ENCODE measurements at places on chromosomes 7 and 10.
A peak's percentile ranks its signal among the peaks of the same experiment; 100 is the strongest.

GRCh38 chr7:140059273-140060242 is 3.2 kb downstream of the PARP12 start:
- peak overlapping the region; percentile 43 for H3K4me3 ChIP-seq
- no peaks in the 10 kb centered on the region for H3K36me3 ChIP-seq
- H3K4me1 ChIP-seq: peaks cover 23% of the 10 kb centered on the region
- DNase-seq: peak; percentile 82
- peak overlapping the region; percentile 88 for H3K27ac ChIP-seq
- no peaks in the 10 kb centered on the region for H3K27me3 ChIP-seq

DNA sequence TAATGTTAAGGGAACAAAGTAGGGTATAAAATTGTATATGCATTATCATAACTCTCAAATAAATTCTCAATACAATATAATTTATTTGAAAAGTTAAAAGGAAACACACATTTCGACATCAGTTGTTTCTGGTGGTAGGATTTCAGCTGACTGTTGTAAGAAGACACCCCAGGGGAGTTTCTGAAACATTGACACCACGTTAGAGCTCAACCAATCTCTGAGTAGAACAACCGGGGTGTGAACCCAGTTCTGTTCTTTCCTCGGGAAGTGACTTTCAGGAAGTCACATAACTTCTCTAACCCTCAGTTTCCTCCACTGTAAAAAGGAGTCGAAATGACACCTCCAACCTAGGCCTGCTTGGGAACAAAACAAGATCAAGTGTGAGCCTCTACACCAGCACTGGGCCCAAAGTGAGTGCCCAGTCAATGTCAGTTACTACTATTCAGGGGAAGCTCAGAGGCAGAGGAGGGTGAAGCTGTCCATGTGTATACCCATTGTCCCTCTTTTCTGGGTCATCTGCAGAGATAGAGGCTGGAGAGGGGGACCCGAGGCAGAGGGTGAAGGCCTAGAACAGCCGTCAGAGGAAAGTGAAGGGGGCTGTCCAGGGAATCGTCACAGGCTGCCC is 67.1 kb downstream of the AOAH start:
- H3K4me3 ChIP-seq: no peak overlapping the region
- H3K4me1 ChIP-seq: no peaks in the 10 kb centered on the region
- no peaks in the 10 kb centered on the region for H3K27me3 ChIP-seq
- no peak overlapping the region for H3K27ac ChIP-seq
- DNase-seq: no peak

- no peak for DNase-seq
- no peak overlapping the region for H3K27ac ChIP-seq
- H3K4me3 ChIP-seq: no peak overlapping the region
- no peaks in the 10 kb centered on the region for H3K36me3 ChIP-seq
Measured at GRCh38 chr10:70190102-70190501, 19.8 kb upstream of the SAR1A start.

DNA sequence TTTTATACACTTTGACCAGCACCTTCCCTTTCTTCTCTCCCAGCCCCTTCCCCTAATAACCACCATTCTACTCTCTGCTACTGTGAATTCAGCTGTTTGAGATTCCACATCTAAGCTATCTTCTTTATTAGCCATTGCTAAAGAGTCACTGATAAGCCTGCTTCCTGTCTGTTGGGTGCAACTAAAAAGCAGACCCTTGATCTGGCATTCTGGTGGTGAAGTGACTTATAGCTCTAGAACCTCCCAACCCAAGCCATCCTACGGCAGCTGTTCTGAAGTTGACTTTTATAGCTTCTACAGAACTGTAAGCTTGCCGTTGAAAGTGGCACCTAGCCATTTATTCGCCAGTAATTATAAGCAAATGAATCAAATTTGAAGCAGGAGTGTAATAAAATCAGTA is 105.6 kb downstream of the AHR start:
- H3K27me3 ChIP-seq: no peaks in the 10 kb centered on the region
- H3K4me3 ChIP-seq: no peak overlapping the region
- H3K27ac ChIP-seq: no peak overlapping the region
- no peak for DNase-seq
- H3K4me1 ChIP-seq: no peaks in the 10 kb centered on the region

- H3K4me1 ChIP-seq: peaks cover 17% of the 10 kb centered on the region
Measured at GRCh38 chr7:92813390-92814024, 22.9 kb downstream of the CDK6 start.

GRCh38 chr10:29634764-29635625 is at the start of gene SVIL:
SVIL (minus strand) TSS chr10:29634971; CDS start chr10:29555058, 79,913 bp downstream.
- peaks cover 61% of the 10 kb centered on the region for H3K4me1 ChIP-seq
- no peak for DNase-seq
- H3K4me3 ChIP-seq: peak within 1 kb of the TSS; percentile 71
- H3K27ac ChIP-seq: peak within 1 kb of the TSS; percentile 87

GRCh38 chr10:132394936-132395703 is 1.9 kb upstream of the PWWP2B start:
- H3K27me3 ChIP-seq: no peaks in the 10 kb centered on the region
- no peaks in the 10 kb centered on the region for H3K36me3 ChIP-seq
- H3K4me3 ChIP-seq: peak overlapping the region; percentile 75
- H3K4me1 ChIP-seq: peaks cover 21% of the 10 kb centered on the region
- DNase-seq: no peak
